ENCODE measurements at places on chromosomes 11 and 22.

GRCh38 chr22:33535937-33536875 is 384.1 kb downstream of the LARGE1 start:
- DNase-seq, result no peak

GRCh38 chr11:8661001-8661795 is 21.3 kb downstream of the TRIM66 start:
- DNase-seq, result no peak

DNA sequence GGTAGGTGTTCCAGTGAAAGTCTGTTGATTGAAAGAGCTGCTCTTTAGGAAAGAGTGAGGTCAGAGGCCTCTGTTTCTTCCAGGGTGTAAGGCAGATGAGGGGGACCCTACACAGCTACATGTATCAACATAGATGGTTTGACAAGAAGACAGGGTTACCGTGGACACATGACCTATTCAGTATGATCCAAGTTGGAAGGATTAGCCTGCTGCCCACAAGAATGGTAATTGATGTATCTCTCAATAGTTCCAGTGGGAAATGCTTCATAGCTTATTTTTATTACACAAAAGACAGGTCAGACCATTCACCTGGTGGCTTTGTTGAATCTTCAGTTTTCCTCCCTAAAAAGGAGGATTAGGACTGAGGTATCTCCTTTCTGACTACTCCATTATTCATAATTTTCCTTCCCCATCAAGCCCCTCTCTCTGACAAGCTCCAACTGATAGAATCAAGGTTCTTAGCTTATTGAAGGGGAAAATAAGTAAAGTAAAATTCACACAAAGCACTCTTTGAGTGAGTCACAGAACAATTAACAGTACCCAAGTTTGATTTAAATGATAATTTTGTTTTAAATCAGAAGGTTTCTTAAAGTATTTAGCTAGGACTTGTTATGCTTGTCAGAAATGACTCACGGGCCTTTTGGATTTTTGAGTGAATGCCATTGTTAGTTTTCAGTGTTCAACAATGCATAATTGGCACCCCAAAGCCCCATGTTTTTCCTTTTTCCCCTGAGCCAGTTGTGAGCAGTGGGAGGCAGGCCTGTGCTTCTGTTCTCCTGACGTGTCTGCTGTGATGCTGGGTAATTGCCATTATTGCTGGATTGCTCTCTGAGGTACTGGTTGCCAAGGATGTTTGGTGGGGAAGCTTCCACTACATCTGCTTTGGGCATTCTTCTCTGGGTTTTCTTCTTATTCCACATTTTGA is 373.2 kb downstream of the DDX10 start:
- no peak for DNase-seq

DNA sequence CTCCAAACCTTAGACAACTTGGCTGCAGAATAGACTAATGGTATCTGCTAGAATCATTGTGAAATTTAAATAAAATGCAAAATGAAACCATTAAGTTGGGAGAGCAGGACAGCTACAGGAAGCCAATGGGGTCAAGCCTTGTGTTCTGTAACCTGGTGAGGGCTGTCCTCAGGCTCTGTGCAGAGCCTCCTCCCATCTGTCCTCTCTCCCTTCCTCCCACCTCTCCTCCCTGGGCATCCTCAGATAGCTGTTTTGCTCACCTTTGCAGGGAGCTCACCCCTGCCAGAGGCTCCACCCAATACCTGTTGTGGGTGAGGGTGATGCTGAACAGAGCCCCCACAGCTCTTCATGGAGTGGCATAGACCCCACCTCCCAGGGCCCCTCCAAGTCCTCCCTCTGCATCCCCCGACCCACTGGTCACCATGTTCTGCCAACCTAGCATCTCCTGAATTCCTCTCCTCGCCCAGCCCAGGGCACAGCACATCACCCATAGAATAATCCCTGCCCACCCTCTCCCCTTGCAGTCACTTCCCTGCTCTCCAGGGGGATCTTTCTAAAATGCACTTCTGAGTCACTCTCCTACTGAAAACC is 100.3 kb downstream of the PDE2A start:
- no peak for DNase-seq

DNA sequence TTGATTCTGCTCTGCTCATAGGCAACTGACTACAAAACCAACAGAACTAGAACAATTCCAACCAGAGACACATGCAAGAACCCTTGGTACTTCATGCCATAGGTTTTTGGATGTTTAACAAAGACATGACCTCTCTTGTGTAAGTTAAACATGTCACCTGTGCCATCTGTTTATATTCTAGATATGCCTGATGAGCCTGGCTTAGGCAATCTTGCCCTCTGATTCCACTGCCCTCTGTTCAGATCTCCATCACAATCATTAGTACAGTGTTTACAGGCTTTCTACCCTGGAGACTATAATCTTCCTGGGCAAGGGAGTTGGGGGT is 40.8 kb downstream of the ABTB2 start:
- no peak for DNase-seq

DNA sequence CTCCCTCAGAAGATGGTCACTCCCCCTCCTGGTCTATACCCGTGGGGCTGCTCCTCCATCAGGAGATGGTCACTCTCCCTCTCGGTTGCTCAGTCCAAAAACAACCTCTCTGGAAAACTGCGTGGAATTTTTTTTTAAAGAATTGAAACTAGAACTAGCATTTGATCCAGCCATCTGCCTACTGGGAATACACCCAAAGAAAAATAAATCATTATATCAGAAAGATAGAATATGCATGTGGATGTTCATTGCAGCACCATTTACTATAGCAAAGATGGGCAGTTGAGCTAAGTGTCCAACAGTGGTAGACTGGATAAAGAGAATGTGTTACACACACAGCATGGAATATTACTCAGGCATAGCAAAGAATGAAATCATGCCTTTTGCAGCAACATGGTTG is 75.7 kb upstream of the B3GAT1 start:
- DNase-seq, result no peak

GRCh38 chr11:8799273-8799672 is 111.7 kb upstream of the AKIP1 start:
- no peak for DNase-seq

GRCh38 chr22:35425546-35425945 is 25.6 kb downstream of the MCM5 start:
- no peak for DNase-seq

DNA sequence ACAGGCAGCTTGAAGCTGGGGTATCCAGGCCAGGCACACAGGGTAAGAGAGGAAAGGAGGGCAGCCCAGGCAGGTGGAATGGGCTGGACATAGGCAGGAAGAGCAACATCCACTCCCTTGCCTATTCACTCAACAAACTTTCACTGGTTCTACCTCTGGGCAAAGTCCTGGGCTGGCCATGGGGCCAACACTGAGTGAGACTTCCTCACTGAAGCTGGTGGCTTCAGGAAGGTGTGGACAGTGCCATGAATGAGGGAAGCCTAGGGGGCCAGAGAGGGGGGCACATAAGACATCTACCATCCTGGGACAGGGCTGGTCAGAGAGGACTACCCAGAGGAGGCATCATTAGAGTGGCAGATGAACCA is 44.9 kb upstream of the TCF20 start:
- no peak for DNase-seq

- peak; percentile 31 for DNase-seq
Observed at GRCh38 chr11:112961751-112962578, 745 bp downstream of the NCAM1 start.

GRCh38 chr11:65489706-65490320 is 9.0 kb upstream of the MALAT1 start:
- DNase-seq, result no peak

DNA sequence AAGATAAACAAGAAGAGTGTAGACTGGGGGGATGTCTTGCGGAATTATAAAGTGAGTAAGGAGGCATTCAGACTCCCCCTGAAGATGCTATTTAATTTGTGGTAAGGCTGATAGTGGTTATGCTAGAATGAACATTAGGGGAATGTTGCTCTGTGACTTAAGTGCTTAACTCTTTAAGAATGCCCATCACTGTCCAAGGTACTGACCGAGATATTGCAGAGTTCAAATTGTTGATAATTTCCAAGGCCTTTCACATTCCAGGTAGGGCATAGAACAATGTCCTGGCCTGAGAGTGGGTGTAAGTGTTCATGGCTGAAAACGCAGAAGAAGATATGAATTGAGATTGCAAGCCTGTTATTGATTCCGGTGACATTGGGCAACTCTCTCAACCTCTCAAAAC is 90.3 kb upstream of the SEZ6L start:
- DNase-seq, result no peak

DNA sequence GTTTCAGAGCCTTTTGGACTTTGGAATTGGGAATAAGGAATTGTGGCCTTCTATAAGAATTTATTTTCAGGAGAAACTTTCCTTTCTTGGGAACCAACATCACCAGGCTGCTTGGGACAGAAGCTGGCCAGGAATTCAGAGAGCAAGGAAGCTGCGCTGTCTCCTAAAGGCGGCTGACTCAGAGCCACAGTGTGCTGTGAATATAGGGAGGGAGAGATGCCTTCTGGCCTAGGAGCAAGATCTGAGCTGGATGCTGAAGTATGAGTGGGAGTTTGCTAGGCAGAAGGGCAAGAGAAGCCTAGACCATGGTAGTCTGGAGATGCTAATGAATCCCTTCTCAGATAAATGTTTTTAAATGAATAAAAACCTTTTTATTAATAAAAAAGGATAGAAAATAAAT is 213.7 kb upstream of the TBCEL start:
- no peak for DNase-seq

- DNase-seq, result no peak
Observed at GRCh38 chr11:117395476-117395875, 67.8 kb downstream of the CEP164 start.

DNA sequence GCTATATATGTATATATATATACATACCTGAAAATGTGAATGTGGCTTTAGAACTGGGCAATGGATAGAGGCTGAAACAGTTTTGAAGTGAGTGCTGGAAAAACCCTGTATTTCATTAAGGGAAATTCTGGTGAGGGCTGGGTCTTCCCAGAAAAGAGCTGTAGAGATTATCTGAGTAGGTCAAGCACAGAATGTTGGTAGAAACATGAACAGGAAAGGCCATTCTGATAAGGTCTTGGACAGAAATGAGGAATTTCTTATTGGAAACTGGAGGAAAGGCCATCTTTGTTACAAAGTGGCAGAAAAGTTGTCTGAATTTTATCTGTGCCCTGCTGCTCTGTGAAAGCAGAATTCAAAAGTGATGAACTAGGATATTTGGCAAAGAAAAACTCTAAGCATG is 25.4 kb downstream of the RTL6 start:
- DNase-seq, result no peak

DNA sequence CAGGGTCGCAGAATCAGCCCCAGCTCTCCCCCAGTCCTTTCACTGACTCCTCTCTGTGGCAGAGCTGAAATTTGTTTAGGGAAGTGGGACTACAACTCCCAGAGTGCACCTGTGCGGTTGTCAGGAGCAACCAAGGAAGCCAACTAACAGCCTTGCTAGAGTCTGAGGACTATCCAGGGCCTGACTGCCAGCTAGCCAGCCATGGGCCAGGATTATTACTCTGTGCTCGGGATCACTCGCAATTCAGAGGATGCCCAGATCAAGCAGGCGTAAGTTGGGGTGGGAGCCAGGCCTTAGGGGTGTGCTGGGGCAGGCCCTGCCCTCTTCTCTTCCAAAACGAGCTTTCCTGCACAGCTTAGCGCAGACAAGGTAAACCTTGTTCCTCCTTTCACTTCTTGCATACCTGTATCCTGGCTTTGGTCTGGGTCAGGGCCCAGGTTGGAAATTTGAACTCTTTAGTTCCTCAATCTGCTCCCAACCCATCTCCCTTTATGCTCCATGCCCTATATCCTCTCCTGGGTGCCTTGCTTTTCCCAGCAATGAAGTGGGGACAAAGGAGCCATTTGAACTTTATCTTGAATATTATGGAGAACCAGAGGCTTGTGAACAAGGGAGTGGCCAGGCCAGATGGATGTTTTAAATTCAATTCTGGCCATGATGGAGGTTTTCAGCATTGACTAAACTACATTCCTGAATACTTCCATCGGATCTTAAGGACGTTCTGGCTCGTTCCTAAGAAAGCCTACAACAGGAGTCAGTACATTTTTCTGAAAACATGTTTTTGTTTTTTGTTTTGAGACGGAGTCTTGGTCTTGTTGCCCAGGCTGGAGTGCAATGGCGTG is at the start of gene DNAJB13:
DNAJB13 (plus strand) TSS at position 158 of the 842 bp plus-strand sequence; CDS start at position 202, 44 bp downstream.
- DNase-seq, result no peak

Measured in mesothelial cell of epicardium (in vitro differentiated cells).